ENCODE measurements at places on chromosomes 13 and 19.

DNA sequence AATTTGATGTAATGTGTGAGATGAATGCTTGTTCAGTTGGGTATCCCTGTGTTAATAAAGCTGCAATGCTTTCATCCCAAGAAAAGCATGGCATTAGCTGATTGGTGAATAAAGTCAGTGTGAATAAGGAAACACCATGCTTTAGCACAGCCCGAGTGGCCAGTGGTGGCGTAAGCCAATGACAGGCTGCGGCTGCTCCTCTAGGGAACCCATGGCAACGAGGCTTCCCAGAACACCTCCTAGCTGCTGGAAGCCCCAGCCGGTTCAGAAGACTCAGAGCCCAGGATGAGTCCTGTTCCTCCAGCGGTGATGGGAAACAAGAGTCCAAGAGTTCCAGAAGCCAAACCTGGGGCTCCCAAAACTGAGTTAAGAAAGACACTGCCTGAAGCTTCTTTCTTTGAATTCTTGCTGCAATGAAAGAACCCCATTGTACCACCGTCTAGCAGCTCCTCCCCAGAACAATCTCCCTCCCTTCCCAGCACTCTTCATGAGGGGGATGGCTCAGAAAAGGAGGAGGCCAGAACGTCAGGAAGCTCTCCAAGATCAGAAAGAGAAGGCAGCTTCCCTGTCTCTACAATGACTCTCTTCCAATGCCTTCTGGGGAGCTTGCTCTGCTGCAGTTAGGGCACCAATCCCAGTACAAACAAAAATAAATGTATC is 58.2 kb downstream of the TSHZ3 start:
- DNase-seq: no peak

DNA sequence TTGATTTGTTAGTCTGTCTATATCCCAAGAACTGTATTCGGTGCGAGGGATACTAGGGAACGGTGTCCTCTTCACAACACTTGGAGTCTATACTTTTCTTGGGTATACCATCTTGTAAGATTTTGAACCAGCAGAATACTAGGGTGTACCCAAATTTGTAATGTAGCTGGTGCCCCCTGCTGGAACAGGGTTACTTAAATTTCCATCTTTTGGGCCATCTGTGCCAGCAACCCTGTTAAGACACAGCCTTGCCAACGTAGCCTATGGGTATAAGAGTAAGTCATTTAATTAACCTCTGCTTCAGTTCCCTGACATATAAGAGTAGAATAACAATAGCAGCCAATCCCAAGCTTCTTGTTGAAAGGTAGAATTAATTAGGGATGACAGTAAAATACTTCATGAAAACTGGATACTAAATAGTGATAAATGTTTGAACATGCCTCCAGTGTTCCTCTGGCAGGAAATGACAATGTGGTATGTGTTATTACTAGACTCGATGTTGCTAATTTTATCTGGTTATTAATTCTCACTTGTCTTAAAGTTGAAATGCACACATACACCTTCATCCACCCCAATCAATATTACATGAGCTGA is 607.6 kb downstream of the FGF9 start:
- no peak for DNase-seq

DNA sequence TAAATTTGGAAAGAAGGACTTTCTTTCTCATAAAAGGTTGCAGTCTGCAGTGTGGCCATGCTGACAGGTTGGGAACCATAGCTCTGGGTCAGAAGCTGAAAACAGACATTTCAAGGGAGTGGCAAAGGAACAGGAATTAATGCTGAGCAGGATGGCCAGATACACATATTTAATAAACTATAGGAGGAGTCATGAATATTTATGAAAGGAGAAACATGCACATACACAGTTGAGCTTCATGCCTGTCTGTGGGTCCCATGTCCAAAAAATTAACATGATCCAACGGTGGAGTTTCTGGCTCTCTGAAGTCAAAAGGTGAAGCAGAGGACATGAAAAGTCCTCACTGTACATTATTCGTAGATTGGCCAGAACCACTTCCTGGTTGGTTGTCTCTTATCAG is 2556.0 kb downstream of the PCDH9 start:
- DNase-seq: no peak

GRCh38 chr19:1952635-1953034 is 11.7 kb downstream of the CSNK1G2 start:
- no peak for DNase-seq

- no peak for DNase-seq
Observed at GRCh38 chr13:51599444-51600176, 15.3 kb downstream of the WDFY2 start.

- DNase-seq: no peak
Observed at GRCh38 chr19:11552666-11553372, 6.2 kb downstream of the ELOF1 start.

DNA sequence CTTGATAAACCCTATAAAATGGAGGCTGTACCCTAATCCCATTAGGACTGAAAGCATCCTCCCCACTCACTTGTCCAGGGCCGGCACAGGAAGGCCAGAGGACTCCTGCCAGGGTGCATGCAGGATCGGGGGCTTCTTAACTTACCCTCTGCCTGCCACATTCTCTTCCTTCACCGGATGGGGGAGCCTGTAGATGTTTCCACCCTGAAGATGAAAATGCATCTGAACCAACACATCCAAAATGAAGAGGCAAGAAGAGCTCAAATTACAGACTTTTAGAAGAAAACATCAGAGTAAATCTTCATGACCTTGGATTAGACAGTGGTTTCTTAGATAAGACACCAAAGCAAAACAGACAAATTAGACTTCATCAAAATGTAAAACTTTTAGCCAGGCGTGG is 25.9 kb upstream of the NAPA start:
- DNase-seq: no peak

DNA sequence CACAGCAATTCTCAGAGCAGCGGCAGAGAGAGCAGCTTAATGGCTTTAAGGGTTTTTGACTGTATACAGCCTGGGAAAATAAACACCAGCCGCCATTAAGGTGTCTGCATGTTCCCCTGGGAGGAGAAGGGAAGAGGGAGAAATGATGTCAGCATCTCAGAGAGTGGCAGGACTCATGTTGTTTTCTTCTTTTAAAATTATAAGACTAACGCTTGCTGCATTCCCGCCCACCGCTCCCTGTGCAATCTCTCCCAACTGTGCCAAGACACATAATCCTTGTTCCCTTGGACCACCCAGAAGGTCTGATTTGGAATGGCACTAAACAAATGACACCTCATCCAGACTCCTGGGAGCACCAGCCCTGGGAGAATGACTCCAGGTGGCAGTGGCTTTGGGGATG is 27.7 kb upstream of the FAM216B start:
- DNase-seq: no peak

- no peak for DNase-seq
Observed at GRCh38 chr13:36986462-36987240, 12.5 kb downstream of the ALG5 start.

- peak; percentile 98 for DNase-seq
Observed at GRCh38 chr19:17539238-17540117, 16.0 kb upstream of the COLGALT1 start.

DNA sequence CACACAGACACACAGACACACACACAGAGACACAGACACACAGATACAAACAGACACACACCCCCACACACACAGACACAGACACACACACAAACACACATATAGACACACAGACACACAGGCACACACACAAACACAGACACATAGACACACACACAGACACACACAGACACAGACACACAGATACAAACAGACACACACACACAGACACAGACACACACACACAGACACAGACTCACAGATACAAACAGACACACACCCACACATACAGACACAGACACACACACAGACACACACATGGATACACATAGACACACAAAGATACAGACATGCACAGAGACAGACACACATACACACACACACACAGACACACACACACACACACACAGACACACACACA is 174.5 kb downstream of the URI1 start:
- no peak for DNase-seq

- peak; percentile 88 for DNase-seq
Observed at GRCh38 chr19:48635263-48635965, 1.8 kb downstream of the DBP start.

DNA sequence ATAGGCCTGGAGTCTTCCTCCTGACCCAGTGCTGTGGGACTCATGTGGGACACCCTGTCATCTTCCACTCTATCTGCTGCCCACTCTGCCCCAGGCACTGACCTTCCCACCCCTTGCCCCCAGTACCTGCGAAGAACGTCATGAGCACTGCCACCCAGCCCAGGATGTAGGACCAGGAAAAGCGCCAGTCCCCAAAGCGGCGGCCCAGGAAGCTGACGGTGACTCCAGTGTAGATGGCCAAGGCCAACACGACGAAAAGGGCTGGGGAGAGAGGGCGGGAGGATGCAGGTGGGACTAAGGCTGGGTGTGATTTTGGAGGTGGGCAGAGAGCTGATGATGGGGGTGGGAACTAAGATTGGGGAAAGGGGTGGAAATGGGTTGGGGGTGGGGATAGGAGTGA is 7.4 kb downstream of the LIM2 start:
- no peak for DNase-seq

- no peak for DNase-seq
Observed at GRCh38 chr13:110835721-110836604, 78.9 kb downstream of the ANKRD10 start.

- no peak for DNase-seq
Observed at GRCh38 chr13:52130641-52131040, 1.8 kb upstream of the NEK5 start.

DNA sequence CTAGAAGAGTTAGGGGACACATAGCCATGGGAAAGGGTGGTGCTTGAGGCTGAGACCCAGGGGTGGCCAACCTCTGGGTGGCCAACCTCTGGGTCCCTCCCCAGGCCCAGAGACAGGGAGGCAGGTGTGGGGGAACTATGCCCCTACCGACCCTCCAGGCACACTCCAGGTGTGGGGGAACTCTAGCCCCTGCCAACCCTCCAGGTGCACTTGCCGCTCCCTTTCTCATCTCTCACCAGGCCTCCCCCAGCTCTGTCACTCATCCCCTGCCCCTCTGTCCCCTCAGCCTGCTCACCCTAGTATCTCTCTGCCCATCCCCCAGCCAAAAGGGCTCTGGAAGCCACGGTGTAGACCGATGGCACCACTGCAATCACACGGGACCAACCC is 10.6 kb upstream of the VSTM2B start:
- DNase-seq: no peak

- DNase-seq: no peak
Observed at GRCh38 chr13:79936368-79937136, 404.4 kb downstream of the SPRY2 start.

DNA sequence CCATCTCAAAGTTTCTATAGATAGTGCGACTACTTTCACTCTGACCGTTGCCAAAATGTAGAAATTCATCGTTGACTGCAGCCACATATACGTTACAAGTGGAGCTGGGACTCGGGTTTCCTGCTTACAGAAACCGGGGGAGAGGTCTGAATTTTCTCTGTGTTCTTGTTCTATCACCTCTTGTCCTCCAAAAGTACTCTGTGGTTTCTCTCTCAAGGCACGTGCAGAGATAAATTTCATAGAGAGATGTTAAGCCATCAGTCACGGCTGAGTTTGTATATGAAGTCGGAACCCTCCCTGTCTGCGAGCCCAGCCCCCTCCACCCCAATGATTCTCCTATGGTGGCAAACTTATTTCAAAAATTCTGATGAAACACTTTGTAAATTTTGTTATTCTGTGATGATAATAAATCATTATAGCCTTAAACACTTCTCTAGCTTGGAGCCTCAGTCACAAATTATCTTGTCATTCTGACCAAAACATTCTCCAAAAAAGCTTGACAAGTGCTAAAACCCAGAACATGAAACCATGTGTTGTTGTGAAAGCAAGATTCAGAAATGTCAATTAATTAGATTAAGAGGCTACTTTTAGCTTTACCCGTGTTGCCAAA is 87.5 kb downstream of the TSHZ3 start:
- no peak for DNase-seq

DNA sequence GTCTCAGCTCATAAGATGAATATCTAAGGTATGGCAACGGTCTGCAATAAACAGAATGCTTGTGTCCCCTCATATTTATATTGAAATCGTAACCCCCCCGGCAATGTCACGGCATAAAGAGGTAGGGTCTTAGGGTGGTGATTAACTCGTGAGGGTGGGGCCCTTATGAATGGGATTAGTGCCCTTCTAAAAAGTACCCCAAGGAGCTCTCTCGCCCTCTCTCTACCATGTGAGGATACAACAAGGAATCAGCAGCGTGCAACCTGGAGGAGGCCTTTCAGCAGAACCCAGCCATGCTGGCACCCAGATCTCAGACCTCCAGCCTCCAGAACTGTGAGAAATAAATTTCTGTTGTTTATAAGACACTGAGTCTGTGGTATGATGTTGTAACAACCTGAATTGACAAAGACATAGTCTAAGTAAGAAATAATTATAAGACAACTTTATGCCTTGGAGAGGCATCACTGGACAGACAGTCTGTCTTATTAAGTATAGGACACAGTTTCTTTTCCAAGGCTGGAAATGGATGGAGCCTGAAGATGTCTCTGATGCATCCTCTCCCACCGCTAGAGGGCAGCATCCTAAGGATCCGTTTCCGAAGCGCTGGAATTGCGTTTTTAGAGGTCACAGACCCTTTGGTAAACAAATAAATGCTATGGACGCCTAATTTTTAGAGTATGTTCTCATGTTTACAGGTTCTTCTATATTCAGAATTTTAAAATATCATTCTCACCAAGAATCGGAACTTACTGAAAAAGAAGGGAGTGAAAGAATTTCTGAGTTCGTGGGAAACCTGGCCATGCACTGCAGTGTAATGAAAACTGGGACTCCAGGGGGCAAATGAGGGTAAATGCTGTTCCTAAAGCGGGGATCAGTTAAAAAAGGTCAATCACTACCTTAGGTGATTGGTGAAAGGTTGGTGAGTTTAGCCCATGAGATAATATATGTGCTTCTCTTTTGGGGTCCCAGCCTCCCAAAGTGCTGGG is 13.3 kb upstream of the LEUTX start:
- DNase-seq: no peak

GRCh38 chr19:57527136-57527881 is at the start of gene ZNF549:
TSS of gene ZNF549 (plus strand) at chr19:57527356. CDS start at chr19:57527574, 218 bp downstream.
- DNase-seq: peak; percentile 95

DNA sequence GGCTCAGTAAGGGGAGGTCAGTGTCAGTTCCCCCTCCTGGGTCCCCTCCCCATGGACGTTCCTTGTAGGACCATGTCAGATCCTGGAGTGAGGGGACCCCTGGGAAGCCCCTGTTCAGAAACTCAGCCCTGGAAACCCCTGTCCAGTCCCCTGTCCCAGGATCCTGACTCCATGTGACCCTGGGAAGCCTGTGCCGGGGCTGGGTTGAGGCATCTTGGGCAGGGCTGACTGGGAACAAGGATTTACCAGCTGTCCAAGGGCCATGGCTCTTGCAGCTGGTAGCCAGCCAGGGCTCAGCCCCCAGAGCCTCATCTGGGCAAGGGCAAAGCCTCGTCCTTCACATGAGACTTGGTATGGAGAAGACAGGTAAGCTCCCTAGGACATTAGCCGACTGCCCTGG is 25.1 kb downstream of the CEACAM4 start:
- DNase-seq: no peak
